ENCODE measurements at places on chromosomes 2 and 18.

DNA sequence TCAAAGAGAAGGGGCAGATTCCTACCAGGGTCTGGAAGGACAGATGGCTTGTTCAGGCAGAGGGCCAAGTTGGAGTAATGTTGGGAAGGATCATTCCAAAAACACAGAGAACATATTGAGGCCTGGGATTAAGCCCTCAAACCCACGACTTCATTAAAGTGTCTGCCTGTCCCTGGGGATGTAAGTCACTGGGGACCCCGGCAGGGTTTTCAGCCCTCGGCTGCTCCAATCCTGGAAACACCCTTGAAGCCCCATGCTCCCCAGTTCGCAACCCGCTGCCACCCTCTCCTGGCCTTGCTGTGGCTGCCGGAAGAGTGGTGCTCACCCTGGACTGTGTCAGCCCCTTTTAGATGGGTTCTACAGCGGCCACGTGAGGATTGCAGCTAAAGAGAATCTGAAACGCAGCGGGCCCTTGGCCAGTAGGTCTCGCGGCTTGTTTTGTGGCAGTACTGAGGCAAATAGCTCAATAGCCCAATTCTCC is 79.9 kb downstream of the EPAS1 start:
- DNase-seq, result no peak

DNA sequence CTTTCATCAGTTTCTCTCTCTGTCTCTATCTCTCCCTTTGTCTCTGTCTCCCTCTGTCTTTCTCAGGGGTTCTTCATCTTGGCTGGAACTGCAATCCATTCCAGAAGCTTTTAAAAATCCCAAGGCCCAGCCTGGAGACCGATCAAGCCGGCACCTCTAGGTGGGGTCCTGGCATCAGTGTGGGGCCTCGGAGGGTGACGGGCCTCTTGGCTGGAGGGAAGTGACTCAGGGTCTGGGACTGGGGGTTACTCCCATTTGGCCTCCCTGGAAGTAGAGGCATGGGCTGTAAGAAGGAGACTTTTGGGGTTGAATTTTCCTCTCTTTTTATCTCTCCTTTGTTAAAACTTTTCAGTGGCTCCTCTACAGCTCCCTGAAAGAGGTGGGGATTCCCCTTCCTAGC is 52.8 kb upstream of the OTOF start:
- DNase-seq, result no peak

DNA sequence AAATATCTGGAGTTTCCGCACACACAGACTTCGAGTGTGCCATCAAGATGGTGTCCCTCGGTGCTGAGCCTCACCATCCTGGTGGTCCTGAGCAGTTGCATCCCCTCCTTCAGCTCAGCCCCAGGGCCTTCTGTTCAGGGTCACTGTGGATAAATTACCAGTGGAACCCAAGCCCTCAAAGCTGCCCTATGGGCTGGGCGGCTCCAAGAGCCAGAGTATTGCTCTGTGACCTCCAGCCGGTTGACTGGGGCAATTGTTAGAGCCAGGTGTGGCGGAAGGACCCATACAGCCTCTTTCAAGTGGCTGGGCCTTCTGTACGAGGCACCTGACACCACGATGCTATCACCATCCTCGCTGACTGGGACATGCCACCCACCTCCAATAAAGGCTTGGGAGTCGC is 215.5 kb downstream of the GBX2 start:
- no peak for DNase-seq

DNA sequence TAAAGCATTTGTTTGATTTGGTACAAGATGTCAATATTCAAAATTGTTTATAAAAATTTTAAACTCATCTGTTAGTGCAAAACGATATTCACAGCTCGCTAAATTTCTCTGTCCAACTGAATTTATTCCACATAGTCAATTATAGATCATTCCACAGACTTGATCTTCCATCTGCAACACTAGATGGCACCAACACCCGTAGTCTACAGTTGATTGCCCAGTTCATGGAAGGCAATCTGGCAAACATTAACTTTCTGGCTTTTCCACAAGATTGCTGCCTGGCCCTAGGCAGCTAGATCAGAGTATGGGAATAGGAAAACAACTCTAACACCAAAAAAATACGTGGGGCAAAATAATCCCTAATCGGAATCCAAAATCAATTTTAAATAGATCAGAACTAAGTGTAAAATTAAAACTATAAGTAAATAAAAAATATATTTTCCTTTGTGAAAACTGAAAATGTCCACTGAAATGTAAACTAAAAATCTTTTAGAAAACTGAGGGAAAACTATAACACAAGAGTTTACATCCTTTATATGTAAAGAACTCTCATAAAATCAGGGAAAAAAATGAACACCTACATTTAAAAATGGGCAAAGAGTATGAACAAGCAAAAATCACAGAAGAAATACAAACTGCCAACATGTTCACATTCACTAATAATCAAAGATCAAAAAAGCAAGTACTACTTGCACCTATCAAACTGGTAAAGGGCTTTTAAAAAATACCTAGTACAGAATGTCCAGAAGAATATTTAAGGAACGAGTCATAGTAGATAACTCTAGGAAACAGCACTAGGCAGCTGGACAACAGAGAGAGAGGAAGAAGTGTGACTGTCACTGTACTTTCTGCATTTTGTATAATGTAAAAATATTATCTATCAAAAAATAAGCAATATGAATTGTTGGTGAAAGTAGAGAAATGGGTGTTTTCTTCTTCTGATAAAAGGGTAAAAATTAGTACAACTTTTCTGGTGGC is 35.0 kb downstream of the RTN4 start:
- DNase-seq, result peak; percentile 54

GRCh38 chr18:41982942-41983660 is 28.1 kb downstream of the PIK3C3 start:
- no peak for DNase-seq

- no peak for DNase-seq
Measured at GRCh38 chr2:167640096-167640495, 607.3 kb downstream of the STK39 start.

DNA sequence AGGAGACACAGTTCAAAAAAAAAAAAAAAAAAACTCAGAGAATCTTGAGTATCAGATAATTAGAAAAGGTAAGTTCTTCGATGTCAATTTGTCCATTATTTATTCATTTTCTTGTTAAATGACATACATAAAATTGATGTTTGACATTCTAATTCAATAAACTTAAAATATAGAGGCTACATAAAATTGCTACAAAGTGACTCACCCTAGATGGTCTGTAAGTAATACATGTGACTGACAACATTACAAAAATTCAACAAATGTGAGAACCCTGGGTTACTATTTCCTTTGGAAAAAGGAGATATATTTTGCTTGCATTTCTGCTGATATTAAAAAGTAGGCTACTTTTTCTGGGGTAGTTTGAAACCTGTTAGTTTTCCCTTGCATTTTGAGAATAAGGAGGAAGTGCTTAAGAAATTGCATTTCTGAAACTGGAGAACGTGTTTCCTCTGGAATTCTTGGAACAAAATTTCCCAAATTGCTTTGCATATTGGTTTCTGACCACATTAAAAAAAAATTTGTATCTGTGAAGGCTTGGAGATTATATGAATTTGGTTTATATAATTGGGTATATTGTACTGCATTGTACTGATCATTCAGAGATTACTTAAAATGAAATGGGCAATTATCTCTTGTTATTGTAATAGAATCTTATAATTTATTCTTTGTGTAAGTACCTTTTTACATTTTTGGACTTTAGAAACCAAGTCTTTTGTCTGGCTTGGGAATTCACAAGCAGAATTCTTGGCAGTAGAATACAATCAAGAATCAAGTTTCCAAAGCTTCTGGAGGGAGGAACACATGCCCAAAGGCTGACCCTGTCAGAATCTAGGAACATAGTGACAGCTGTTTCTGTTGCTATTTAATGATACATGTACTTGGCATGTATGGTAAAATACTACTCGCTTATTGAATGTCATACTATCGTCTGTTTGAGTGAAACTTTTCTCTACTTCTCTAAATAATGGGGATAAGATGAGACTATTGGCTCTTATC is 106.1 kb downstream of the DSEL start:
- DNase-seq, result no peak

DNA sequence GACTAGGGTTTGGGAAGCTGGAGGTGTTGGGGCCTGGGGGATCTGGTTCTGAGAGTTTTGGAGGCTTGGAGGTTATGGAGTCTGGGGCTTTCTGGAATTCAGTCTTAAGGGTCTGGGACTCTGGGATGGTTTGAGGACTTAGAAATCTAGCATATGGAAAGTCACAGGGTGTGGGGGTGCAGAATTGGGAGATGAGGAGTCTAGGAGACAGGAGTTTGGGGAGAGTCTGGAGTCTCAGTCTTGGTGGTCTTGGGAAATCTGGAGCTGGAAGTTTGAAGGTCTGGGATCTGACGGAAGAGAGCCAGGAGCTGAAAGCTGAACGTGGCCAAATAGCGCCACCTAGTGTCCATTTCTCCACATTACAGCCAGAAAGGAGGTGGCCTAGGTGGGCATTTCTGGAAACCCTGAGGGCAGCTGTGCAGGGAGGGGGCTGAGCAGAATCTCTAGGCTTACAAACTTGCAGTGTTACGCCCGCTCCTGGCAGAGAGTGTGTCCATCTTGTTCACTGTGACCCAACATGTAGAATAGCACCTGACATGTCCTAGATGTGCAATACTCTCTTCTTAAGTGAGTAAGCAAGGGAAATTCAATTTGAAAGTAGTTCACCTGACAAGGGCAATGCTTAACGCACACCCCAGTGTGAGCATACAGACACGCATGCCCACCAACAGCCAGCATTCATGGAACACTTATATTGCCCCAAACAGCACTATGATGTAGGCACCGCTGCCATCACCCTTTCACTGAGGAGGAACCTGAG is 204.8 kb downstream of the TFCP2L1 start:
- peak; percentile 37 for DNase-seq

DNA sequence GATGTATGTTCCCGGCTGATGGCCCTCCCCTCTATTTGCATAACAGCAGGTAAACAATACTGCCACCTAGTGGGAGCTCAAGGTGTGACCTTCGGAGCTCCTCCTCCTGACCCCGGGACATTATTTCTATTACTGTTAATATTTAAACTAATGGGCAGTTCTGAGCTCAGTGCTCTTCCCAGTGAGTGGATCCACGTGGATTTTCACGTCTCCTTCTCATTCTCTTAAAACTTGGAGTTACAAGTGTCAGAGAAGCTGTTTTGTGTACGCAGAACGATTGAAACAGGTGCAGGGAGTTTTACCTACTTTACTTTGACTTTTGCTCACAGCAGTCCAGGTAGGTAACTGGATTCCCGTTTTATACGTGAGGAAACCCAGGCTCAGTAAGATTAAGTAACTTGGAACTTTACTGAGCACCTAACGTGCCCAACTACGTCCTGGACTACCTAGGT is 127.3 kb downstream of the PRKCE start:
- DNase-seq, result peak; percentile 64

- peak; percentile 62 for DNase-seq
Measured at GRCh38 chr2:84459018-84459943, at the start of gene SUCLG1. Gene SUCLG1 (minus strand): TSS chr2:84459280. CDS start chr2:84459269, 11 bp downstream.

GRCh38 chr2:62375113-62375420 is 130.9 kb downstream of the TMEM17 start:
- DNase-seq, result no peak

GRCh38 chr2:135999899-136000298 is 14.5 kb upstream of the DARS1 start:
- no peak for DNase-seq

DNA sequence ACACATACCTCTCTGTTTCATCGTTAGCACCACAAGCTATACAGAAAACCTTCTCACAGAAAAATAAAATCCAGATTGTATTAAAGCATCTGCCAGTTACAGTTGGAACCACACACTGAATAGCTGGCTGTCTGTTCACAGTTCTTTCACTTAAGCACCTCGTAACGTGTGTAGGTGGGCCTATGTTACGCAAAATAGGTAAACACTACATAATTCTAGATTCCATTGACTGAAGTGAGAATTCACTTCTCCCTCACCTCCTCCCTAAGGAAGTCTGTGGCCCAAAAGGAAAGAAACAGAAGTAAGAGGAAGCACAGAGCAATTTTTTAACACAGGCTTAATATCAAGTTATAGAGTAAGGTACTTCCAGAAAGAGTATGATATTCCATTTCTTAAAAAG is 24.9 kb downstream of the PELI1 start:
- DNase-seq, result no peak

DNA sequence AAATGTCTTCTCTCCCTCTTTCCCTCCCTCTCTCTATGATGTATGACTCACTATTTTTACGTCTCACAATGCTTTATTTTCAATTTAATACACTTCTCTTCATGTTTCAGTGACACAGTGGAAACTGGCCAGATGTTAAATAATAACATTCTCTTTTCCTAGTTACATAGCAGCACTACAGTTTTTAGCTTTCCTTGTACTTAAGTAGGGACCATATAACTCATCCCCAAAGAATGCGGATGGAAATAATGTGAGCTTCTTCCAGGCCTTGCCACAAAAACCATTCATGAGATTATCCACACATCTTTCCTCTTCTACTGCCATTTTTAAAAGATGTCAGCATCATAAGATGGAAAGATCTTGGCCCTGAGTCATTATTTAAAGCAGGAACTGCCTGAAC is 789.4 kb downstream of the LRP1B start:
- DNase-seq, result no peak

DNA sequence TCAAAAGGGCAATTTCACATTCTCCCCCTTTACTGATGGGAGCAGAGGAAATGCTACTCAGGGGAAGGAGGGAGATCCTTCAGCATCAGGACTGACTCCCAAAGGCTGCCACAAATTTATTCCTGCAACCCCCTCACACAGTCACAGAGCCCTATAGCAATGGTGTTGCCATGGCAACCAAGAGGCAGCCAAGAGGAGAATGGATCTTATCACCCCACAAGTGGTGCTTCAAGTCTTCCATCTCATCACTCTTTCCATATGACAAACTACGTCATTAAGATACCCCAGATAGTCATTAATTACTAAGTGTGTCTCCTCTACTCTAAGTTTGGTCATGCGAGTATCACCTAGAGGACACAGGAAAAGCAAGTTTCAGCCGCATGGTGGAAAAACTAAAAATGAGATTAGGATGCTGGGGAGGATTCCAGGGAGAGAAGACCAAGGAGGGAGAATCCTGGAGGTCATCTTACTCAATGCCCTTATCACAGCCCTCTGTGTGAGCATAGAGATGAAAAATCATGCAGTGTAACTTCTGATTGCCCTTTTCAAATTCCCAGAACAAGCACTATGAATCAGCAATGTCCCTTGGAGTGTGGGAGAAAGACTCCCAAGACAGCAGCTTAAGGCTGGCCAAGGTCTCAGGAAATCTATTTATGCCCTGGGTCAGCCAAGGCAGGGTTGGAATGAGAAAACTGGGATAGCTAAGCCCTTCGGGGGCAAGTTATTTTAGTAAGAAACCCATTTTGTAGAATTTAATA is 885.7 kb upstream of the KLHL29 start:
- DNase-seq, result no peak

DNA sequence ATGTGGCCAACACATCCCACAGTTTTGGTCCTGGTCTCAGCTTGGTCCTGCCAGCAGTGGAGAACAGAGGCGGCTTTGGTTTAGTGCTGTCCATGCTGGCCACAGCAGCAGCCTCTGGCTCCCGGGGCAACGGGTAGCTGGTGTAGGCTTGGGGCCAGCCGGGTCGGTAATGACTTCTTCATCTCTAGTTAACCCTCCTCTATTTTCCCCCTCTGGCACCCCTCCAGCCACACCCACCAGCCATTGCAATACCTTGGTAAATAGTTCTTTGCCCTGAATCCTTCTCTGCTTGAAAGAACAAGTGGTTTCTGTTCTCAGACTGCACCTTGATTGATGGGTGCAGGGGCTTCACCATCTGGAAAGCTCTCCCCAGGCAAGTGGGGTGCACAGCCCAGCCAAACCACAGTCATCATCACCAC is 31.7 kb upstream of the ZNF396 start:
- DNase-seq, result no peak
